ENCODE measurements at places on chromosomes 7 and 10.

DNA sequence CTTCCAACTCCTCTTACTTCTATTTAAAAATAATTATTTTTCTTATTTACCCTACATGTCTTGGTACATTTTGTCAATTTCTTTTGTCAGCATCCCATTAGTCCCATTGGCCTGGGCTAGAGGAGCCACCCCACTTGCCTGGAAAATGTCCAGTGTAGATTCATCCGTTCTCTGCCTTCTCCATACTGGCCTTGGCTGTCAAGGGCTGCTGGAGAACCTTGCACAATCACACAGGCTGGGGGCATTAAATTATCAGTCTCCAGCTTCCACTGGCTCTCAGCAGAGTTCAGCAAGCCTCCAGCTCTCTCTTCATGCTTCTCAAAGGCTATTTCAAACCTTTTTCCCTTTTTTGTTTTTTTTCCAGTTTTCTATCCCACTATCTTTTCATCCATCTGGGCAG lies 13.8 kb upstream of the ZCCHC24 start:
- no peak for DNase-seq

- DNase-seq, result no peak
Observed at GRCh38 chr10:86373251-86373650, 6.7 kb upstream of the GRID1 start.

DNA sequence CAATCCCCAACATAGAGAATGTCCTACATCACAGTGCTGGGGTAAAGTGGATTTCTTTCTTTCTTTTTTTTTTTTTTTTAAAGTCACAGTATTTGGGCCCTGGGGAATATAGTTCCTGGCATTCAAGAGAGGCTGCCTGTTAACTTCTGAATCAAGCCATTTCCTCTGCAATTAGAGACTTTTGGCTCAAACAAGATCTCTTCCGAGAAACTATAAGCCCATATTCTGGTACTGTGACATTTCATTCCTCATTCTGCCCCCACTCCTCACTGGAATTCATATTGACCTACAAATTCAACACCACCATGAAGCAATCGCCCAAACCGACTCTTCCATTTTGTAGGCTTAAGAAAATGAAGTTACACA lies 187.4 kb downstream of the PHTF2 start:
- DNase-seq, result no peak

- peak; percentile 21 for DNase-seq
Observed at GRCh38 chr7:24755541-24756407, 1.5 kb downstream of the GSDME start.

DNA sequence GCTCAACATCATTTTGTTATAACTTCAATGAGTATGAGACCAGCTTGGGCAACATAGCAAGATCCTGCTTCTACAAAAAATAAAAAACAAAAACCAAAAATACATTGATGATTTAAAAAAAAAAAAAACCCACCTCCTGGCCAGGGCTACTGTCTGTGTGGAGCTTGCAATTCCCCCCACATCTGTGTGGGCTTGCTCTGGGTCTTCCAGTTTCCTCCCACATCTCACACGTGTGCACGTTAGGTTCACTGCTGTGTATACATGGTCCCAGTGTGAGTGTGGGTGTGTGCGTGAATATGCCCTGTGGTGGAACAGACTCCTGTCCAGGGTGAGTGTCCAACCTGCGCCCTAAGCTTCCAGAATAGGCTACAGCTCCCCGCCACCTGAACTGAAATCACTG lies 41.6 kb downstream of the ATE1 start:
- no peak for DNase-seq

DNA sequence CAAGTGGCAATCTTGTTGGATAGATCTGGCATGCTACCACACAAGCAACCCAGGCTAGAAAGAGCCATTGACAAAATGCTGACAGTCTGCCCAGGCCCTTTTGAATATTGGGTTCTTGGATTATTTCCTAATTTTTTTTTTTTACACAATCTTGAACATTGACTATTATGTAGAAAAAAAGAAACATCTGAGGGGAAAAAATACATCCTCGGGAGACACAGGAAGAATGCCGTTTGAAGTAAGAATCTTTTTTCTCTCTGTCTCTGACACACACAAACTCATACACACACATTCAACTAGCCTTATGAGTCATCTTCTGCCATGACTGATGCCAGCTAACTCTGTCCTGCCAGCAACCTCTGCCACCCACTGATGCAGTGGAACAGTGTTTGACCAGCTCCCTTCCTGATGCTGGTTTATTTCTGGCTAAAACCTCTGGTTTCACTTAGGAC lies 47.2 kb downstream of the SORBS1 start:
- DNase-seq, result no peak

- DNase-seq, result peak; percentile 22
Observed at GRCh38 chr7:140084972-140085371, 22.2 kb upstream of the PARP12 start.

DNA sequence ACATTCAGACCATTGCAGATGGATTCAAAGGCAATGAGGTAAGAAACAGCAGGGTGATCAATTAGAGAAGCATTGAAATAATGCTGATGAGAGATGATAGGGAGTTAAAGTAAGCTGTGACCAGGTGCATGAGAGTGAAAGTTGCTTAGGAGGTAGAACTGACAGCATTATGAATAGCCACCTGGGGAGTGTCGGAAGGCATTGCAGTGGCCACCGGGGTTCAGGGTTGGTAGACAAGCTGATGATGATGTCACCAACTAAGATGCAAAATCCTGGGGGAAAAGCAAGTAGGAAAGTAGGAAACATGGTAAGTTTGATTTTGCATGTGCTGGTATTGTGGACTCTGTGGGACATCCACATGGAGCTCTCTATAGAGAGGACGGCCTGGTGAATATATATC lies 211.9 kb upstream of the ETV1 start:
- no peak for DNase-seq

- no peak for DNase-seq
Observed at GRCh38 chr7:25786936-25787335, 365.1 kb upstream of the NFE2L3 start.

DNA sequence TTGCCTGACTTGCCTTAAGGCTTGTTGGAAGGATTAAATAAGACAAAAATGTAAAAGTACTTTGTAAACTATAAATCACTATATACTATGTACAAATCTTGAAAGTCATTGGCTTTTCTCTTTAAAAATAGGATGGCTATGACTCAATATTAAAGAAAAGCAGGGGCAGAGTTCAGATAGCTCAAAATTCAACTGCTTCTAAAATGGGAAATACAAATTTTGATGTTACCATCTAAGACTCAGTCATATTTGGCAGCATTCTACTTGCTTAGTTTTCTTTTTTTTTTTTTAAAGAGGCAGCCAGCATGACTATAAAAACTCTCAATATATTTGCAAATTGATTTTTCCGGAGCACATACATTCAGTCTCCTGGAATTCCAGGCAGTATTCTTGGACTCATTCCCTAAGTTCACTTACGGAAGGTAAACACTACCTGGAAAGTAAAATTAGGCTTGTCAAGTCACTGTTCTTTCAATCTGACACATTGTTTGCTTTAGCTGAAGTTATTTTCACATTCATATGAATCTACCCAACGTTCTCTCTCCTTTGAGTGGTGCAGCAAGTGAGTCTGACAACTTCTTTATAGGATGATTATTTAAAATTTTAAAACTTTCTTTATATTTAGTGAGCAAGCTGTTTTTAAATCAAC lies 133.8 kb upstream of the CCDC6 start:
- no peak for DNase-seq

GRCh38 chr7:30671793-30672465 lies 10.3 kb downstream of the CRHR2 start:
- DNase-seq, result no peak

DNA sequence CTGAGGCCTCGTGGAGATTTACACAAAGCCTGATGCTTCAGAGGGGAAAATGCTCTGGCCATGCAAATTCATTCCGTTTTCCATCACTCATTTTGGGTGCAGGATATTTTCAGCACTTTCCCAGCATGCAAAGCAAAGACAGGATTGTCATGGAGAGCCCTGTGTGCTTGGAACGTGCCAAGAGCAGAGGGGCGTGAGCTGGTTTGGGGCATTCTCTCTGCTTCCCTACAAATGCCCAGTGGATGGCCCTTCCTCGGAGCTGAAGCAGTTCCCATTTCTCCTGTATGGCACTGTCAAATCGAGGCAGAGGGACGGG lies 164.1 kb downstream of the PRKAG2 start:
- DNase-seq, result no peak

- no peak for DNase-seq
Observed at GRCh38 chr10:110918643-110919348, at the start of gene BBIP1. Gene BBIP1 (minus strand): TSS chr10:110919180. CDS start chr10:110918157, 1,023 bp downstream.

DNA sequence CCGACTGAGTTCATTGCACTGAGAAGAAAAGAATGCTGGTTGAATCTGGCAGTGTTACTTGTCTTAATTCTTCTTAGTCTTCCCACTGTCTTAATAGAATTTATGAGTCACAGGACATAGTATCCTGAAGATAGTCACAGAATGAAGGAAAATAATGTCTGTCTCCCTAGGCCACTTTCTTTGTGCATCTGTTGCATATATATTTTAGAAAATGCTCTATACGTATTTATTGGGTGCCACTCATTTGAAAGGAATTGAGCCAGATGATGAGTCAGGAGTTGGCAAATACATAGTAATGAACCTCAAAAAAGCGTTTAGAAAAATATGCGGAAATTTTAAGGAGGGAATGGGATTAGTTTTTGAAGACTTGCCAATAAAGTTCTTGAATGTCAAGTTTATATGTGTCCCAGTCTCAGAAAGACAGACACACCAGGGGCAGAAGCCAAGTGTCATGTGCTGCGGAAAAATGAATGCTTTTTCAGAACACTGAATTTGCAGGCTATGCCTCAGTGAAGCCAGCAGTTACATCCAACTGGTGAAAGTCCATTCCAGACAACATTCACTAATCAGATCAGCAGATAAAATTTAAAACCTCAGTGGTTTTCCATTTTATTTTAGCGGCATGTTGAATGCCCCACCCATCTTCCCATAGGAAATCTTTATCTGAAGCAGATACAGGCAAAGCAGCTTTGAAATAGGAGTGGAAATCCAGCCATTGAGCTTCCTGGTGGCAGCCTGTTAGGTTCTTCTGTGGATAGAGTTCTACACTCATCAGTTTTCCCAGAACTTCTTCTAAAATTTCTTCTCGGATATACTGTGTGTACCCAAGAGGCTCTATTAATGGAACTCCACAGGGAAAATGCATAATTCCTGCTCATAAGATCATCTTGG lies 308.4 kb downstream of the BICC1 start:
- DNase-seq, result no peak

GRCh38 chr7:143385891-143386781 lies 5.0 kb downstream of the ZYX start:
- peak; percentile 62 for DNase-seq

DNA sequence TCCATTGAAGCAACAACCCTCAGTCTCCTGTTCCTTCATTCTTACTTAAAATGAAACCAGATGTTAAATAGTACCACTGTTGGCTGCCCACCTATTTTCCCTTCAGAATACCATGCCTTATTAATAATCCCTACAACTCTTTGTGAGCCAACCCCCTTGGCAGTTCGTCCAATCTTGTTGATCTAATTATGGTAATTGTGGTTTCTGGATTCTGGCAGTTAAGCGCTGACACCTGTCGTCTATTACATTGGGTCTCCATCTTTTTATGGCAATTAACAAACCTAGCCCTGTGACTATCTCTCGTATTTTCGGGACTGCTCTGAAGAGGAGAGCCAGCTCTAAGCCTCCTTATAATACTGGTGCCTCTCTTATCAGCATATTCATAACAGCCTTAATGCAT lies 432.0 kb downstream of the ATRNL1 start:
- DNase-seq, result no peak

- no peak for DNase-seq
Observed at GRCh38 chr7:2734751-2735571, 47.0 kb downstream of the AMZ1 start.

DNA sequence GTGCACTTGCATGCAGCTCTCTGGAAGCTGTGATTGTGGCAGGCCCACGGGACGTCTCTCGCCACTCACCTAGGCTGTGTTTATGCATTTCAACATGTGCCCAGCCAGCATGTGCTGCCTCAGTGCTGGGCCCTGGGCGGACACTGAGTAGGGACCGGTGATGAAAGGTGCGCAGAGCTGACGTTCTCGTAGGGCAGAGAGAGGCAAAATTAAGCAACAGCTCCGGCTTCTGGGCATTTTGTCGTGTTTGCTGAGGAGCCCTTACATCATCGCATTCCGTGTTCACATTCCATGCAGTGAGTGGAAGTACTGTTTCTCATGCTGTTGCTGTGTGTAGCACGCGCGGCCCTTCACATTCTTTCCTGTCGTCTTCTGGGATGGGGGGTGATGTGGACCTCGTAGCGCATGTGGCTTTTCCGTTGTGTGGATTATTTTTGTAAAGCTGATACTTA lies 50.5 kb downstream of the PRF1 start:
- no peak for DNase-seq

DNA sequence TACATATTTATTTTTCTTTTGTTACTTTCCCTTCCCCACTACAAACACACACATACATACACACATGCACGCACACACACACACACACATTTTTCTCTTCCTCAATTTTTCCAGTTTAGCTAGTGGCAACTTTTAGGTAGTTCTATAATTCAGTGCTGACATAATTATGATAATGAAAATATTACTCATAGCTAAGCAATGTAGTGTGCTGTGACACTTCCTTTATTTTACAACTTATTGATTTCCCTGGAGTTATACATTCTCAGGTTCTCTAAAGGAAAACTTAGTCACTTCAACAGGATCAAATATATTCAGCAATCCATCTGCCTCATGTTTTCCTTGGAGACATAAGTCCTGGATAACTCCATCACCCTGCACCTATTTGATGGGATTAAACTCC lies 151.6 kb downstream of the CACNA2D1 start:
- no peak for DNase-seq

GRCh38 chr10:58555170-58555929 lies 42.7 kb downstream of the BICC1 start:
- DNase-seq, result no peak

GRCh38 chr7:27735165-27735564 lies 4.8 kb upstream of the TAX1BP1 start:
- DNase-seq, result no peak

DNA sequence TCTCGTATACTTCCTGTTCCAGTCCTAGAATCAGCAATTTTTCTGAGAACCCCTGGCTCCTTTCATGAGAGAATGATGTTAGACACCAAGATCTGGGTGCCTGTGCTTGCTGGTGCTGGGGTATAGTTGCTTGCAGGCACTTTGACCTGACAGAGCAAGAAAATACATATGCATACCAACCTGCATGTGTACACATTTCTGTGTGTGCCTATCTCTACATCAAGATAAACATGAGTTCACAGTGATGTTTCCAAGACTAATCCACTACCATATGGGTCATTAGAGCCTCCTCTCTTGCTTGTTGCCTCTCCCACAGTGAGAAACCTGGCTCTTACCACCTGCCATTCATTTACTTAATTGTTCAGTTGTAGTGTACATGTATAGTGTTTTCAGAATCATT lies 229.1 kb upstream of the IGFBP3 start:
- no peak for DNase-seq

GRCh38 chr7:126667742-126668366 lies 584.9 kb downstream of the GRM8 start:
- no peak for DNase-seq

GRCh38 chr7:138935465-138936011 lies 45.7 kb downstream of the KIAA1549 start:
- no peak for DNase-seq

DNA sequence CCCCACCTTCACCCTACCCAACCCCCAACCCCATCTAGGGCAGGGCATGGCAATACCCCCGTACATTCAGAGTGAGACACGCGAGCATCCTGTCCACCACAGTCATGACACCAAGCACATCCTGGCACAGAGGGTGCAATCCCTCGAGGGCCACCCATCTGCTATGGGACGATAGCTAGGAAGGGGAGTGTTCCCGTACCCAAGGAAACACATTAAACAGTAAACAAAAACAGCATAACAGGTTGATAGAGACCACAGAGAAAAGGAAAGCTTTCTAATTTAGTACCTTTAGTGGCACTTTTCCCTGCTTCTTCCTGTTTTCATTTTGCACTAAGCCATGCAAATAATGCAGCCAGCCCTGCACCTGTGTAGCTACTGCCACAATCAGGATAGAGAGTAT lies 2.3 kb upstream of the SMKR1 start:
- peak; percentile 40 for DNase-seq

Measured in CD4-positive, alpha-beta T cell treated with Interleukin-1 beta for 1 hour (primary cell).